ENCODE measurements at places on chromosomes 2 and 18. TPM values are rescaled to one million over a fixed set of nuclear protein-coding genes. Genes with fewer than 3 reads are reported as not detected.

DNA sequence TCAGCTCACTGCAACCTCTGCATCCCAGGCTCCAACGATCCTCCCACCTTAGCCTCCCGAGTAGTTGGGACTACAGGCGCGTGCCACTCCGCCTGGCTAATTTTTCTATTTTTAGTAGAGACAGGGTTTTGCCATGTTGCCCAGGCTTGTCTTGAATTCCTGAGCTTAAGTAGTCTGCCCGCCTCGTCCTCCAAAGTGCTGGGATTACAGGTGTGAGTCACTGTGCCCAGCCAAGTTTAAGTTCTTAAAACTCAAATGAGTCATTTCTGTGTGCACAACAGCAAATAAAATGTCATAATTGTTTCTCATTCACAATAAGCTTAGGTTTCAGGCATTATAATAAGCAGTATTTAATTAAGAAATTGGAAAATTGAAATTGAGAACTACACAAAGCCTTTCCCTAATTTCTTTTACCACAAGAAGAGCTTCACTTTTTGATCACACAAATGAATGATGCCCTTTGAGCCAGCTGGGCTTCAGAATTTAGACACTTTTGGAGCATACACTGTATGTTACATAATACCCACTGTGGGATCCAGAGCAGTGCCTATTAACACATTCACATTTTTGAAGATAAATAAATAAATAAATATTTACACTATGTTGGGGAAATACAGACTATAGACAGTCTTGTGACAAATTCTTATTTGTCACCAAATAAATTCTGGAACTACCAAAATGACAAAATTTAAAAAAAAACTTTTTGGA lies 8.6 kb upstream of the ME2 start:
- H3K4me3 ChIP-seq, result no peak overlapping the region
- H3K36me3 ChIP-seq, result no peaks in the 10 kb centered on the region
- no peaks in the 10 kb centered on the region for H3K4me1 ChIP-seq
- H3K27ac ChIP-seq, result no peak overlapping the region
- no peaks in the 10 kb centered on the region for H3K27me3 ChIP-seq

DNA sequence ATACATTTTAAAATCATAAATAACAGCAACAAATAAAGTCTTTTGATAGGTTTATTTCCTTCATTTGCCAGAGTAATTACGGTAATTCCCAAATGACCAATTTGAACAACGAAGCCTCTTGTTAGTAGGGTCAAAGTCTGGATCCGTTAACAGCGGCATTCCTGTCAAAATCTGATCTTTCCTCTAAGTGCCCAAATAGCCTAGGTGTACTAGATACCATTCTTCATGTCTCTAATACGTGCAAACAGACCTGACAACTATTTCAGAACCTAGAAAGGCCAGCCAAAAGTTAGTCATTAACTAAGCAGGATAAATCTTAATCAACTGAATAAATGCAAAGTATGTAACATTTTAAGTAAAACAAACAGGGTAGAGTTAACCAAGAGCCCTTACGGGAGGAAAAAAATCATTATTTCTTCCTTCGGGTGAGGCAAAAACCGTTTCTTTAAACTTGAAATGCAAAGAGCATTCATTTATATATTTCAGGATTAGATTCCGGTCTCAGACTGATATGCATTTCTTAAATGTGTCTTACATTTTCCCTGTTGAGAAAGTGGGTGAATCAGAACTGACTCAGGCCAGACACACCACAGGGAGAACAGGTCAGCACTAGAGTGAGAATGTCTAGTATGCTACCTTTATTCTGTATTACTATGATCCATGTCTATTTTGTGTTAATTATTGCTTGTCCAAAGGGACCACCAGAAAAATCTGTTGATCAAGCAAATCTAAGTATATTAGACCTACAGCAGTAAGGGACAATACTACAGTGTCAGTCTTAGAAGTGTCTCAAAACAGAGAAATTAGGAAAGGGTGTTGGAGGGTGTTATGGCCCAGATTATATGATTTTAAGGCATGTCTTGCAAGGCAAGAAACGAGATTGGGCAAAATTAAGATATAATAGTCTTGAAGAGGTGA lies 141.5 kb upstream of the NDUFV2 start:
- H3K27me3 ChIP-seq, result no peaks in the 10 kb centered on the region
- no peak overlapping the region for H3K4me3 ChIP-seq
- no peak overlapping the region for H3K27ac ChIP-seq
- DNase-seq, result no peak

DNA sequence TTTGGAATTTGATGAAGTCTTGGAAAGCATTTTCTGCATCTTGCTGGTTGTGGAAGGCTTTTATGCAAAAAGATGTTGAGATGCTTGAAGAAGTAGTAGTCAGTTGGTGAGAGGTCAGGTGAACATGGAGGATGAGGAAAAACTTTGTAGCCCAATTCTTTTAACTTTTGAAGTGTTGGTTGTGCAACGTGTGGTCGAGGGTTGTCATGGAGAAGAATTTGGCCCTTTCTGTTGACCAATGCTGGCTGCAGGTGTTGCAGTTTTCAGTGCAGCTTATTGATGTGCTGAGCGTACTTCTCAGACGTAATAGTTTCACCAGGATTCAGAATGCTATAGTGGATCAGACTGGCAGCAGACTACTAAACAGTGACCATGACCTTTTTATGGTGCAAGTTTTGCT lies 508.4 kb upstream of the MAP2 start:
- no peaks in the 10 kb centered on the region for H3K4me1 ChIP-seq
- H3K27me3 ChIP-seq, result no peaks in the 10 kb centered on the region
- no peak overlapping the region for H3K4me3 ChIP-seq

GRCh38 chr2:206193671-206194357 lies 34.1 kb downstream of the EEF1B2 start:
- H3K4me1 ChIP-seq, result no peaks in the 10 kb centered on the region
- H3K36me3 ChIP-seq, result no peaks in the 10 kb centered on the region
- no peak overlapping the region for H3K4me3 ChIP-seq
- no peaks in the 10 kb centered on the region for H3K27me3 ChIP-seq

GRCh38 chr2:10860081-10860813 lies 47.7 kb upstream of the PDIA6 start:
- H3K27ac ChIP-seq, result peak overlapping the region; percentile 20
- peaks cover 51% of the 10 kb centered on the region for H3K4me1 ChIP-seq
- no peaks in the 10 kb centered on the region for H3K27me3 ChIP-seq
- H3K4me3 ChIP-seq, result no peak overlapping the region
- no peak for DNase-seq

The SERPINB5 gene
- not detected for total RNA-seq

The ABCG8 gene
- total RNA-seq, result not detected

The DTNA gene
- 149 TPM for total RNA-seq

The LONRF2 gene
- total RNA-seq, result 25.3 TPM

The RFTN2 gene
- total RNA-seq, result 5.0 TPM

Measured in heart left ventricle (tissue), 16 donors.